ENCODE measurements at places on chromosomes 4 and X.

- no peak for DNase-seq
Measured at GRCh38 chr4:109801895-109802319, at the start of gene CFI. Gene CFI, minus strand, starts transcription at chr4:109801999. Its CDS starts 28 bp downstream, at chr4:109801971.

GRCh38 chr4:147122685-147123084, 177.0 kb upstream of the TTC29 start:
- no peak for DNase-seq

DNA sequence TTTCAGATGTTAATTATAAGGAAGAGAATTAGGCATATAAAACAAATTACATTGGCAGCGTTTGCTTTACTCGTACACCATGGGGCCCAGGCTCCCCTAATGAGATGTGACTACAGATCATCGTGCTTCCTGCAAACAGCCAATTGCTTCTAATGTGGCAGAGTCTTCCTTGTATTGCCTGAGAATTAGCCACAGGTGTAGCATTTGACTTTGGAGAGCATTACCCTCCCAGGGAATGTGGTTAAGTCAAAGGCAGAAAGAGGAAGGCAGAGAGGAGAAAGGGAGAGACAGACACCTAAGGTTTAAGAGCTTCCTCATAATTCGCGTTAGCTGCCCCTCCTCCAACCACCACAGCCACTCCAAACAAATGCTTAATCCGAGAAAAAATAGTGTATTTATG, 97.0 kb downstream of the MID1IP1 start:
- no peak for DNase-seq

DNA sequence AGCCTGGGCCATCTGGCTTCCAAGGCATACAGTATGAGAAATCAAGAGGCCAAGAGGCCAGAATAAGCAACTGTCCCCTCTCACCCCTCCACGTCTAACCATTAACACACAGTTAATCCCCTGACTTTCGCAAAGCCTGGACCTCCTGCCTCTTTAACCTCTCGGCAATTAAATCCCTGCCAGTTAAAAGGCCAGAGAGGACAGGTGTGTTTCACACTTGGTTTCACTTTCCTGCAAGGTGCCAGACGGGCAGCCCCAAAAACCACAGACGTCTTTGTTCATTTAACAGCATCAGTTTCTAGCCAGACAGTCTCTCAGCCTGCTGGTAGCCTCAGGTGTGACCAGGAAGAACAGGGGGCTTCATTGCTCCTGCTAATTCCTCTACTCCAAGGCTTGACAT, 91.1 kb upstream of the KIT start:
- no peak for DNase-seq

GRCh38 chr4:85372966-85373365, 102.0 kb upstream of the ARHGAP24 start:
- DNase-seq = no peak

DNA sequence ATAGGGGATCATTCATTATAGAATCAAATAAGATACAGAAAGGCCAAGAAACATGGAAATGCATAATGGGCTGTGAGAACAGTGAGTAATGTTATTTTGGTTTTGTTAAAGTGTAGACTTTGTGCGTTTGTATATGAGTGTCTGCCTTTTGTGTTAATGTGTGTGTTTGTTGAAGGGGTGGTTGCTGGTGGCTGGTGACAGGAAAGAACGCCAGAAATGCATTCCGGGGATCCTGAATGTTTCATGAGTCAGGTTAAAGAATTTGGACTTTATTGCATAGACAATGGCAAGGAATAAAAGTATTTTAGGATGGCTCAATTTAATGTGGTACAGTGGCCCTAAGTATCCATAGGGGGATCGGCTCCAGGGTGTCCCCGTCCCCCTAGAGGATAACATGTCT, 1228.9 kb downstream of the PCDH7 start:
- no peak for DNase-seq

DNA sequence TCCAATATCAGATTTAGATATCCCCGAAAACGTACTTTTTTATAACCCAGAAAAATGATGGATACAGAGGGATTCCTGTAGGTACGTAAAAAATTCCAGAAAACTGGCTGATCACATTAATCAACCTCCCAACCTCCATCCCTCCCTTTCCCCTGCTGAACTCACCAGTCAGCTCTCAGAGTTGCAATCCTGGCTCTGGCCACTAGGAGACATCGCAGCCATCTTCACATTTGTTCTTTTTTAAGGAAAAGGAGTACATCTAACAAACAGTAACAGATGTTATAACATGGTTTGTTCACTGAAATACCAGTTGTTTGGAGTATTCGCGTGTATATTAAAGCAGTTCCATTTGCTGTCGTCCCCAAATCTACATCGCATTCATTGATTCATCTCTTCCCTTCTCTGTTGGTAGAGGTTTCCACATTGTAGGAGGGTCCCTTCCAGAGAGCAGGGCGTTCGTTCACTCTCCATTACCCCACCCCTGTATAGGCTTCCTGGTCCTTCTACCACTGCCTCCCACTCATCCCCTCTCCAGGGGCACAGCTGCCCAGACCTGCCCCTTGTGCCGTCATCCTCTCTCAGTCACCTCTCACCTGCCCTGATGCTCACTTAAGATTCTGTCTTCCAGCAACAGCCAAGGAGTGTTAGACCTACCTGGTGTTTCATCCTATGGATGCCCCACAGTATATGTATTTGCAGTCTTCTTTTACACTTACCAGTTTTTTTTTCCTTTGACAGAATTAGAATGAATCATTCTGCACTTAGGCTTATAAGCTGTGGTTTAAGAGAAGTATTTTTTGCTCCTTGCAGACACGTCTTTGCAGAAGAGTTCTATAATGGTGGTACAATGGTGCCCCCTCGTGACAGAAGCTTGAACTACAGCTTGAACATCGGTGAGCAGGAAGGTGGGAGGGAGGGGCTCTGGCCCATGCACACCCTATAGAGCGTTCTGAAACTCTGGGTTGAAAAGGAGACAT, 36.8 kb upstream of the RAB40AL start:
- peak; percentile 43 for DNase-seq

DNA sequence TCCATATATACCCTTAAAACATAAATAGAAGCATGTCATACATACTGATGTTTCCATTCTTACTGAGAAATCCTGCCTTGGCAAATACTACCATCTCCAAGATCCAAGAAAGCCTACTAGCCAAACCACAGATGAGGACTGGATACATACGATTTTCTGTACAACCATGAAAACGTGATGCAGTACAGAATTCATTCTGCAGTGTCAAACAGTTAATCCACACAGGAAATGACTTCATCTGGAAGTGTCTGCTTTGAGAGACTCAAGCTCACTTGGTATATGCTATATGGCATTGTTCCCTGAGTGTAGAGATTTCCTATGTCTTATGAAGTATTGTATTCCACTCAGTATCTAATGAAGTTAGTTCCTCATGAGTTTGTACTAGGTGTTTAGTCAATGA, 94.3 kb downstream of the CT47B1 start:
- DNase-seq = no peak

DNA sequence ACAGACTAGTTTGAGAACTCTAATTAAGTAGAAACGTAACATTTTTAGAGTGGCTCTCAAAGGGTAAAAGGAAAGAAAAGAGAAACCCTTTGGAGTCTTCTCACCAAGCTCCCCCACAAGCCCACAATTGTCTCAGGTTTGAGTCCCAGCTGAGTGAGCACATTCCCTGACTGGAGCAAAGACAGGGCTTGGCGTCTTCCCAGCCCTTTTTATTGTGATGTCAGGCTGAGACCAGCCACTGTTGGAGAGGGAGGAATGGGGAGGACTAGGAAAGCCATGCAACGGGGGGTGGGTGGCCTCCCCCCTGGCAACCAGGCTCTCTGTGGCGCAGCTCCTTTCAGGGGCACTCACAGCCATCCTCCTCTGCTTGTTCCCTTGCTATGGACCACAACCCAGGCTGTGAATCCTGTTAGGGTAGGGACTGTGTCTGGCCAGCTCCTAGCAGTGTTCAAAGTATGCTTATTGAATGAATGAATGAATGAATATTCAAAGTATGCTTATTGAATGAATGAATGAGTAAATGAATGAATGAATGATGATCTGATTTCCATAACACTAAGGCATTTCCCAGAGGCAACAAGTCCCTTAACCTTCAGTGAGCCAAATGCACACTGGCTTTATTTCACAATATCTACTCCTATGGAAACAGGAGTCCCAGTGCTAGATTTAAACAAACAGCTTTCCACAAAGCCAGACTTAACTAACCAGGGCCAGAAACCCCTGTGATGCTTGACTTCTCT, 413.3 kb downstream of the MID1IP1 start:
- no peak for DNase-seq

GRCh38 chr4:79083406-79084010, 144.3 kb upstream of the PAQR3 start:
- DNase-seq = no peak

DNA sequence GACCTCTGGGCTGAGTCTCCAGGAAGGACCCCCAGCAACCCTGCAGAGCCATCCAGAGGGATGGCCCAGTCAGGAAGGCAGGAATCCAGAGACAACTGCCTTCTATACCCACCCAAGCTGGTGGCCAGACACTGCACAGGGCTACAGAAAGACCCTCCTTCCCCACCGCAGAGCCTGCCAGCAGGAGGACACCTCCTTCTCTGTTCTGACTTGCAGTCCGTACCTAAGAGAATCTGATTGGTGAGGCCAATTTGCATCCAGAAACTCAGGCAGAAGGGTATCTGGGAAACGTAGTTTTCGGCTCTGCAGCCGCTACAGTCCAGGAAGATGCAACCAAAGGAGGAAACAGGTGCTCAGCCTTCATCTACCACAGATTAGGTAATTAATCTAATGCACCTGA, 155.4 kb upstream of the FRG1 start:
- DNase-seq = no peak

DNA sequence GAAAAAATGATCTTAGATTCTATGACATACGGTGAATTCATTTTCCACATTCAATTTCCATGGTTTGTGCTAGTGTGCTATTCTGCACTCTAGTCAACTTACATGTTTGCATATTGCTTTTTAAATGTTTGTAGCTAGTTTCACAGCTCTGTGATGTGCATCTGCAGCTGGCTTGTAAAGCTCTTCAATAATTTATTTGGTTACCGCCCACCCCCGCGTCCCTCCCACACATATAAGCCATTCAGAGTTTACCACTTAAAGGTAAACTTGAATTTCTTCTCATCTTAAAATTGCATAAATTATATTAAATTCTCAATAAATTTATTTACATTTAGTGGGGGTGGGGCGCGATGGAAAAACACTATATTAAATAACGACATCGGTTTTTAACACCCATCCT, 291 bp upstream of the NBDY start:
- DNase-seq = no peak

- no peak for DNase-seq
Measured at GRCh38 chr4:118682928-118683327, 2.3 kb upstream of the METTL14 start.

All from activated CD8-positive, alpha-beta memory T cell treated with anti-CD3 and anti-CD28 coated beads for 48 hours (primary cell).